Choroid plexus epithelial cell (primary cell): ENCODE measurements at places on chromosomes 6 and 20.

- DNase-seq: peak; percentile 47
Measured at GRCh38 chr6:148203281-148203925, 139.2 kb upstream of the SASH1 start.

GRCh38 chr6:26284537-26285142 is 80.4 kb upstream of the BTN3A2 start:
- peak; percentile 73 for DNase-seq

GRCh38 chr6:148470156-148470555 is 127.5 kb downstream of the SASH1 start:
- DNase-seq: no peak

- DNase-seq: peak; percentile 27
Measured at GRCh38 chr6:145815309-145816274, 997 bp upstream of the FBXO30 start.

DNA sequence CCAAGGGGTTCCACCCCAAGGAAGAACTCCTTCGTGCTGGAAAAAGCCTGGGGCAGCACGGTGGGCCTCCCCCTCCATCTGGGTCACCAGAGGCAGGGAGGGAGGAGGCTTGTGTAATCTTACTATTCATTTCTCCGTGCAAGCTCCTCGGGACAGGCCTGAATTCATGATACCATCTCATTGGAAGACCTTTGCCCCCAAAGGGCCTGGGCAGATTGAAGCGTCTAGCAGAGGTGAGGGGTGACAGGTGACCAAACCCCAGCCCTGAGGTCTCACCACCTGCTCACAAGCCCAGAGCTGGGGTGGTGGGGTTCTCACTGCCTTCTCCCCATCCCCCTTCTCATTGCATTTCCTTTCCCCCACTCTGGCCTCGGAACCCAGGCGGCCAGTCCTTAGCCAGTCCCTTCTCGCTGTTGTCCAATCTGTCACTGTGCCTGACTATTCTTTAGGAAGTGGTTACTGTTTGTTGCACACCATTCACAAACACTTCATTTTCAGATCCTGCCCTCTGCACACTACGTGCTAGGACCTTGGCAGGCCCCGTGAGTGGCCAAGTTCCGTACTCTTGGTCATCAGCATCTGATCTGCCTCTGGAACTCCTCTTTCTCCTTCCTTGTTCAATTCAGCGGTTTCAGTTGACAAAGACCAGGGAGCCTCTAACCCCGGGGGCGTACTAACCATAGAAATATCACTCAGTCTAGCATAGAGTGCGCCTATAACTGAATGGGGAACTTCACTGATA is 137.1 kb downstream of the LY86 start:
- DNase-seq: no peak

DNA sequence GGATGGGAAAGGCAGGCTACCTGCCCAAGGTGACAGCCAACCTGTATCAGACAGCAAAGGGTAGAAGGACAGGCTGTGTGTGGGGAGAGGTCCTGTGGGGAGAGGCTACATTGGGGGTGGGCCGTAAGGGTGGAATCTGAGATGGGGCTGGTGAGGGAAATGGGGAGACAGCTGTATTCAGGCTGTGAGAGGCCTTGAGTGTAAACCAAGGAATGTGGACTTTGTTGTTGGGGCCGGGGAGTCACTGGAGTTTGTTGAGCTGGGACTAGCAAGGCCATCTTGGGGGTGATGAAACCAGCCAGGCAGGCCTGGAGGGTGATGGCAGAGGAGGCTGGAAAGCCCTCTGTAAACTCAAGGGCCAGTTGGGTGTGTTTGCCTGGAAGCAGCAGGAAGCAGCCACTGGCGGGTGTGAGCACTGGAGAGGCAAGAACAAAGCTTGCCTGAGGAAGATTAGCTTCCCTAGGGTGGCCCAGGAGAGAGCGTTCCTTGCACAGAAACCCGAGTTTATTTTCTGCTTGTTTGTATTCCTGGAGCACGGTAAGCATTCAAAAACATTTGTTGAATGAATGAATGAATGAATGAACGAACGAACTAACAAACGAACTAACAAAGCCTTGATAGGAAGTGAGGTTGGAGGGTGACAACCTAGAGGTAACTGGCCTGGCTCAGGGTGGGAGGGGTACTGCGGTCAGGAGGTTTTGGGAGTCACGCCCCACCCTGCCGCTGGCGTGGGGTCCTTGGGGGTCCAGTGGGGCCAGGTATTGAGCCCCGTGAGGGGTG is 18.9 kb downstream of the TTBK1 start:
- no peak for DNase-seq

- DNase-seq: no peak
Measured at GRCh38 chr6:163185744-163186143, 228.8 kb upstream of the QKI start.

GRCh38 chr6:134626086-134626485 is 308.2 kb upstream of the SGK1 start:
- no peak for DNase-seq

DNA sequence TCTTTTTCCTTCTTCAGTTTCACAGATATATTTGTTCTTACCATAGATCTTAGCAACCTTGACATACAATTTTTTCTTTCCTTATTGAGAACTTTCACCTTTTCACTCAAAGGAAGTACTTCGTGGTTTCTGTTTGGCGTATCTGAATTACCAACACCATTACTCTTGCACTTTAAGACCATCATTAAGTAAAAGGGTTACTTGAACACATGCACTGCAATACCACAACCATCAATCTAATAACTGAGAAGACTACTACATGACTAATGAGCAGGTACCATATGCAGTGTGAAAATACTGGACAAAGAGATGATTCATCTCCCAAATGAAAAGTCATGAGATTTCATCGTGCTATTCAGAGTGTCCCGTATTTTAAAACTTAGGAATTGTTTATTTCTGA is 21.7 kb upstream of the SENP6 start:
- no peak for DNase-seq

DNA sequence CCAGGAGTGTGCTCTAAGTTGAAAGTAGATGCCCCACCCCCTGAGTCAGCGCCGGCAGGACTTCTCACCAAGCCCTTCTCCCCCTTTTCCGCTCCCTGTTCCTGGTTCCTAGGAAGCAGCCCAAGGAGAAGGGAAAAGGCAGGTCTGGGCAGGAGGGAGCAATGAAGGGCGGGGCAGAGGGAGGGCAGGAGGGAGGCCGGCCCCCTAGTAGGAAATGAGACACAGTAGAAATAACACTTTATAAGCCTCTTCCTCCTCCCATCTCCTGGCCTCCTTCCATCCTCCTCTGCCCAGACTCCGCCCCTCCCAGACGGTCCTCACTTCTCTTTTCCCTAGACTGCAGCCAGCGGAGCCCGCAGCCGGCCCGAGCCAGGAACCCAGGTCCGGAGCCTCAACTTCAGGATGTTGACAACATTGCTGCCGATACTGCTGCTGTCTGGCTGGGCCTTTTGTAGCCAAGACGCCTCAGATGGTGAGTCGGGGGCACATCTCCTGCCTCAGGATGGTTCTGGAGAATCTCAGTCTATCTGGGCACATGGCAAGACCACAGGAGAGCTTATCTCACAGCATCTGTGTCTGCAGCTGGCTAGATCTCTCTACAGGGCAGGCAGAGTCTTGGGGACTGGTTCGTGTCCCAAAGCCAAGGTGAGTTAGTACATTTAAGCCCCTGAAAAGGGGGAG is at the start of gene PROCR:
Gene PROCR (plus strand): TSS at position 320 of the 681 bp plus-strand sequence. CDS start 83 bp downstream, at position 403.
- peak; percentile 83 for DNase-seq

DNA sequence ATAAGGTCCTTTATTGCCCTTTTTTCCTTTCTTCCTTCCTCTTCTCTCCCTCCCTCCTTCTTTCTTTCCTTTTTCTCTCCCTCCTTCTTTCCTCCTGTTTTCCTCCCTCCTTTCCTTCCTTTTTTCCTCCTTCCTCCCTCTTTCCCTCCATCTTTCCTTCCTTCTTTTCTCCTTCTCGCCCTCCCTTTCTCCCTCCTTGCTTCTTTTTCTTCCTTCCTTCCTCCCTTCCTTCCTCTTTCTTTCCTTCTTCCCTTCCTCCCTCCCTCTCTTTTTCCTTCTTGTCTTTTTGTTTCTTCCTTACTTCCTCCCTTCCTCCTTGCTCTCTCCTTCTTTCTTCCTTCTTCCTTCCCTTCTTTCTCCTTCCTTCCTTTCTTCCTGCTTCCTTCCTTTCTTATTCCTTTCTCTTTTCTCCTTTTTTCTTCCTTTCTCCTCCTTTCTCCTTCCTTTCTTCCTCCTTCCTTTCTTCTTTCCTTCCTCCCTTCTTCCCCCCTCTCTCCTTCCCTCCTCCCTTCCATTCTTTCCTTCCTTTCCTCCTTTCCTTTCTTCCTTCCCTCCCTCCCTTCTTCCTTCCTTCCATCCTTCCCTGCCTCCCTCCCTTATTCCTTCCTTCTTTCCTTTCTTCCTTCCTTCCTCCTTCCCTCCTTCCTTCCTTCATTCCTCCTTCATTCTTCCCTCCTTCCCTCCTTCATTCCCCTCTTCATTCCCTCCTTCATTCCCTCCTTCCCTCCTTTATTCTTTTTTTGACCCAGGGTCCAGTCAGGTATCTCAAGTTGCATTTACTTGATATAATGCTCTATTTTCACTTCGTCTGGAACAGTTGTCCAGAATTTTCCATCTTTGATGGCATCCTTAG is 11.7 kb upstream of the PHIP start:
- DNase-seq: no peak

- peak; percentile 98 for DNase-seq
Measured at GRCh38 chr20:13029687-13030375, 21.1 kb downstream of the SPTLC3 start.

DNA sequence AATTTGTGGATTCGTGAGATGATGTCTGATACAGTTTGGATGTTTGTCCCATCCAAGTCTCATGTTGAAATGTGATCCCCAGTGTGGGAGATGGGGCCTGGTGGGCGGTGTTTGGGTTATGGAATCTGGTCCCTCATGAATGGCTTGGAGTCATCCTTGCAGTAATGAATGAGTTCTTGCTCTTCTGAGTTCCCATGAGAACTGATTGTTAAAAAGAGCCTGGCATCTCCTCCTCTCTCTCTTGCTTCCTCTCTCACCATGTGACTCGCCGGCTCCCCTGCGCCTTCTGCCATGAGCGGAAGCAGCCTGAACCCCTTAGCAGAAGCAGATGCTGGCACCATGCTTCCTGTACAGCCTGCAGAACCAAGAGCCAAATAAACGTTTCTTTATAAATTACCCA is 30.5 kb upstream of the RPP40 start:
- no peak for DNase-seq

- DNase-seq: no peak
Measured at GRCh38 chr6:136378888-136379287, 89.2 kb upstream of the BCLAF1 start.
